ENCODE measurements at places on chromosomes 6 and 20.

DNA sequence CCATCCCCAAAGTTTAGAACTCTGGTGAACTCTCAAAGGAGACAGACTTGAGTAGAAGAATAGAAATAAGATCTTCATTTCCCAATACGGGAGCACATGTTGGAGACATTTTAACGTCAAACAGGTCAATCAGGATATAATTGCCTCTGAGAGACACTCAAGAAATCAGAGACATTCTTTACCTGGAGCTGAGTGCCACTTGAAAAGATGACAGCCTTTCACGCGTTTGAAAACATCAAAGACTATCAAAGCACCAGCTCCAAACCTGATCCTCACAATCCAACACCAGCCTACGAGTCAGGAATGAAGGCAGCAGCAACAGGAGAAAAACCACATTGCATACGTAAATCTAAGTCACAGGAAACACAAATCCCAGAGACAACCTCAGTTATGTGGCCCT, 571.5 kb upstream of the CDH4 start:
- DNase-seq, result no peak

- DNase-seq, result no peak
These were observed 50.3 kb downstream of the RRBP1 start for GRCh38 chr20:17631576-17632319.

GRCh38 chr20:675033-675452, 559 bp downstream of the SCRT2 start:
- DNase-seq, result no peak

DNA sequence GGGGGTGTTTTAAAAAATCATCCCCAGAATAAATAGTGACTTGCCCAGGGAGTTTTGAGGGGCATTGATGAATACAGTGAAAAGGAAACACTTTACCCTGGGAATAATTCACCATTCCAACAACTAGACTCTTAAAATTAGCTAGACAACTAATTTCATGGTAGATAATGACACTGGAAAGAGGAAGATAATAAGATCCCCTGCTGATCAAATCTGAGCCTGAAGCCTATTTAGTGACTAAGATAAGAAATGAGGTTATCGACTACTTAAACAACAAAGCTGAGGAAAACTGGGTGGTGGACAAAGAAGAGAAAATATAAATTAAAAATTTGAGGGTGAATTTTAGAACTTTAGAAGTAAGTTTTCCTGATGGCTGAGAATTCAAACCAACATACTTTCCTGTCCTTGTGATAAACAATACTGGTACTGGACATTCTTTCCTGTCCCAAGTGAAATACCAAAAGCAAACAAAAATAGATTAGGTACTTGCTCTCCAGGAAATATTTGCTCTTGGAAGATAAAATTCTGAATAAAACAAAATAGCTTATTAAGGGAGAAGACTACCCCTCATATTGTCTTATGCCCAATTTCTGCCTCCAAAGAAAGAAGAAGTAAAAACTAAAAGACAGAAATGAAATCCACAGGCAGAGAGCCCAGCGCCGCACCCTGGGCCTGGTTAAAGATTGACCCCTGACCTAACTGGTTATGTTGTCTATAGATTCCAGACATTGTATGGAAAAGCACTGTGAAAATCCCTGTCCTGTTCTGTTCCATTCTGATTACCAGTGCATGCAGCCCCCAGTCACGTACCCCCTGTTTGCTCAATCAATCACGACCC, 64.0 kb upstream of the ADGRF4 start:
- DNase-seq, result no peak

- DNase-seq, result no peak
These were observed 216.1 kb upstream of the SGK1 start for GRCh38 chr6:134533991-134534390.

DNA sequence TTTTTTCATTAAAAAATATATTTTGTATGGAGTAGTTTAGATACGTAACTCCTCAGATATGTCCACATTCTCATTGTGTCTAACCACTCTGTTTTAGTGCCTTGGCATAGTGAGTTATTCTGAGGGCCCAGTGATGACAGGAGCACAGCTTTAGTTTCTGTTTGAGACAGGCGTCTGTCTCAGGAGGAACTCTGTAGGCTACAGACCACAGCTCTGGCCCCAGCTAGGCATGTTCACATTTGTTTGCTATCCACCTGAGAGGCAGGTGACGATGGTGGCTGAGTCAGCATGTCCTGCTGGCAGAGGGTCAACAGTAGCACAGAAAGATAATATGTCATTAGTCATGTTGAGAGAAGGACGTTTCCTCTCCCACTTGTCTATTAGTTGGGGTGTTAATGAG, 16.3 kb downstream of the LRRC1 start:
- DNase-seq, result no peak

DNA sequence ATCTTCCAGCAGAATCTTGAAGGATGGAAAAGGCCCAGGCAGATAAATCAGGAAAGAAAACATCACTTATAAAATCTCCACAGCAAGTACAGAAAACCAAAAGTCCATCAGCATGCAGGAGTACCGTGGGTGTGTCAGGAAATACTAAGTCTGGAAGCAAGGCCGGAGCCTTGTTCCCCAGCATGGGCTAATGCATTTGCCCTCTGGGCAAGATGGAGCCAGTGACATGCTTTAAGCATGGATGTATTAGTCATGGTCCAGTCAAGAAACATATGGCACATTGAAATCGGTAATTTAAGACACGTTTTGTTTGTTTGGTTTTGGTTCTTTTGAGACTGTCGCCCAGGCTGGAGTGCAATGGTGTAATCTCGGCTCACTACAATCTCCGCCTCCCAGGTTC, 506.0 kb upstream of the JARID2 start:
- no peak for DNase-seq

GRCh38 chr6:123777563-123777962, 26.1 kb upstream of the NKAIN2 start:
- DNase-seq, result no peak

DNA sequence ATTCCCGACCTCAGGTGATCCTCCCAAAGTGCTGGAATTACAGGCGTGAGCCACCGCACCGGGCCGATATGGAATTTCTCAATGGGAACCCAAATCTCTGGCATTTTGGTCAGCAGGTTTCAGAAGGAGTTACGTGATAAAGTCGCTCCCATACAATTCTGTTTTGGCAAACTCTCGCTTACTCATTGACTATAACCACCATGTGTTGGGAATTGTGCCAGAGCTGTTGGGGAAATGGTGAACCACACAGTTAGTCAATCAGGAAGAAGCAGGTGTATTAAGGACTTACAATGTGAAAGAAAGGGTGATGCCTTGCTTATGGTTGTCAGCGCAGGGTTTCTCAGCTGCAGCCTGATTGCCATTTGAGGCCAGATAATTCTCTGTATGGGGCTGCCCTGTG, 410.5 kb downstream of the QKI start:
- DNase-seq, result no peak

- DNase-seq, result no peak
These were observed 63.6 kb downstream of the CARMIL1 start for GRCh38 chr6:25342802-25343201.

GRCh38 chr6:138833816-138834539, 38.1 kb downstream of the ECT2L start:
- no peak for DNase-seq

DNA sequence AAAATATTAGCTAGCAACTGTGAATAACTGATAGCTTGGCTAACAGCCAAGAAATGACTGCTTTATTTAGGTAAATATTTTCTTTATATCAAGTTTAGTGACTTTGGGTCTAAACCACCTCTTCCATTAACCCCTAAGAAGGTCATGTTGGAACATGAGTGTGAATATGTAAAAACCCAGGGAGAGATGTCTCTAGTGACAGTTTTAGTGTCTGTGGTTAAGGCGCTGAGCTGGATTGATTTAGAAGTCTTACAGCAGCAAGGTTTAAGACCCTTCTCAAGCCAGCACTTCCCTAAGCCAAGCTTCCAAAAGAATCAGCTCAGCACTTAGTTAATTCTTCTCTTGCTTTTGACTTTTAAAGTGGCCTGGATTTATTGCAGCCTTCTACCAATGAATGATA, 11.4 kb upstream of the SIRT5 start:
- no peak for DNase-seq

DNA sequence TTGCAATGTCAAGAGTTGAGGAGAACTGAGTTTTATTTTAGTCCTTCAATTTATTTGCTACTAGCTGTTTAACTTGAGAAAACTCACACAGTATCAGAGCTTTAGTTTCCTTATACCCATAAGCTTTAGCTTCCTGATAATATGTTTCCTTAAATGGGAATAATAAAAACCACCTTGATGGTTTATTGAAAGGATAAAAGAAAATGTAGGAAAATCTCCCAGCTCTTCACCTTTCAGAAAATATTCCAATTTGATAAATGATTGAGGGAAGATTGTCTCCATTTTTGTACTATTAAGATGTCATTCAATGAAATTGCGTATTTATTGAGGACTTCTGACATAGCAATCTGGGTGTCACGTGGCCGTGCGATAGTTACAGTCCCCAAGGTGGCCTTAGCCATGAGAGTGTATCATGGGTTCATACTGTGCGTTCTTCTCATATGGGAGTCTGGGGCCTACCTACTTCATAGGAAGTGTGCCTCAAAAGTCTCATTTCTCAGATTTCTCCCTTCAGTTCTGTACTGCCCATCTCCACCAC, 296.3 kb upstream of the BMP2 start:
- no peak for DNase-seq
